ENCODE measurements at places on chromosomes 2 and 18.

- DNase-seq, result no peak
These were observed 277 bp upstream of the INPP1 start for GRCh38 chr2:190343089-190343535.

GRCh38 chr2:105754994-105755393, 10.3 kb downstream of the NCK2 start:
- DNase-seq, result no peak

DNA sequence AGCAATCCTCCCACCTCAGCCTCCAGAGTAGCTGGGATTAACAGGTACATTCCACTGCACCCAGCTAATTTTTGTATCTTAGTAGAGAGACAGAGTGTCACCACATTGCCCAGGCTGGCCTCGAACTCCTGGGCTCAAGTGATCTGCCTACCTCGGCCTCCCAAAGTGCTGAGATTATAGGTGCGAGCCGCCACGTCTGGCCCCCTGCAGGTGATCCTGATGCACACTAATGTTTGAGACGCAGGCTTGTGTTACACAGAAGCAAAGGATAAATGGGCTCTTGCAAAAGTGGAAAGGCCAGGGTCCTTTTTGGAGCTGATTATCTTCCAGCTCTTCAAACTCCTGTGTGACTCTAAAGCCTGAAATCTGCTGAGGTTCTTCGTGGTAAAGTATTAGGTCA, 84.2 kb downstream of the TGFA start:
- DNase-seq, result no peak

DNA sequence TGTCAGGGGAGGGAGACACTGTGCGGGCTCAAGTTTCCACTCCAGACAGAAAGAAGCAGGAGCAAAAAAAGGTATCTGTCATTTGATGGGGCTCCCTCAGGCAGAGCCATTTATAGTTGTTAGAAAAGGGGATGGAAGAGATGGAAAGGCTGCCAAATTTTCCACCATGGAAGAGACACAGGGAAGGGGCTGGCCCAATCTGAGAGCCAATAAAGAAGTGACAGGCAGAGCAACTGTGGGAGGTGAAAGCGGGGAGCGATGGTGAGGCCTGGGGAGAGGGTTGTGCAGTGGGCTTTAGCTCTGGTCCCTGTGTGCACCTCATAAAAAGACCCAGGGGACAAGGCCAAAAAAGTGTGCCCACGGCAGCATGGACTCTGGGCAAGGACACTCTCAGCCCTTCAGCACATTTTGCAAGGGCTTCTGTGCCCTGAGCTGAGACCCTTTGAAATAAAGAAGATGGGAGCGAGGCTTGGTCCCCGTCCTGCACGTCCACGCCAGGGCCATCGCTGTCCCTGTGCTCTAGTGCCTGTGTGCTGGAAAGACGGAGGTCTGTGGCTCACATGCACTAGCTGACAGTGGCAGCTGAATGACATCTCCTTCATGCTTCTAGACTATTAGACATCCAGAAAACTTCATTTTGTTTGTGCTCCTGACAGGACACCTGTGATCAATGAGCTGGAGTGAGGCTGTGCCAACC, 456.7 kb upstream of the HS6ST1 start:
- DNase-seq, result no peak

DNA sequence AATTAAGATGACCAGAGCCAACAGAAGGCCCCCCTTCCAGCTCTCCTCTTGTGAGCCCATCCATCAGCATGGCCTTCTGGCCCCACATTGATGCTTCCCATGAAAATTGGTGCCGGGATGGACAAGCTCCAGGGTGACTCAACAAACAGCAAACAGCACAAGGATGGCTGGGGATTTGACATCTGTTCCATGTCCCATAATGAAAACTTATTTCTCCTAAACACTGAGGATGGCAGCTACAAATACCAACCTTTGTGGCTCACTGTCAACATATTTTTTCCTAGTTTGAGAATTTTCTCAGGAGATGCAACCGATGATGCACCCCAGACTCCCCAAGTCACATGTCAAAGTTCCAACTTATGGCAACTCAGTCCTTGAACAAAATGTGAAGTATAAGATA, 169.6 kb upstream of the SIX2 start:
- DNase-seq, result no peak

- DNase-seq, result peak; percentile 3
These were observed 129.7 kb downstream of the PHLPP1 start for GRCh38 chr18:62844850-62845643.

- peak; percentile 70 for DNase-seq
These were observed at the start of gene DLX2 for GRCh38 chr2:172102391-172103359. TSS of gene DLX2 (minus strand) at chr2:172102900. CDS start at chr2:172102538, 362 bp downstream.

DNA sequence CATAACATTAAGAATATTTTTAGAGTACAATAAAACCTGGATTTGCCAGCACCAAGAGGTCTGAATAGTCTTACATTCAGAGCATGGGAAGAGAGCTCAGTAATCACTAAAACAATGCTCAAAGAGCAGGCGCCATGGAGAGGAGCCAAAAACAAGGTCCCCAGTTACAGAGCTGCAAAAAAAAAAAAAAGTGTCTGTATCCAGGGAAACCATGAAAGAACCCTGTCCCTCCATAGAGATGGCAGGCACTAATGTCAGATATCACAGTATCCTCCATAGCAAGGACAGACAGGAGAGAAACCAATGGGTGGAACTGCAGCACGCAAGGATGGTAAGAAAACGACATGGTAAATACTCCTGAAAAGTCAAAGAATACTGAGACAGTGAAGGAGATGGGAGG, 19.5 kb downstream of the FBXO15 start:
- no peak for DNase-seq

- no peak for DNase-seq
These were observed 125.6 kb downstream of the CTNNA2 start for GRCh38 chr2:79638410-79638809.

DNA sequence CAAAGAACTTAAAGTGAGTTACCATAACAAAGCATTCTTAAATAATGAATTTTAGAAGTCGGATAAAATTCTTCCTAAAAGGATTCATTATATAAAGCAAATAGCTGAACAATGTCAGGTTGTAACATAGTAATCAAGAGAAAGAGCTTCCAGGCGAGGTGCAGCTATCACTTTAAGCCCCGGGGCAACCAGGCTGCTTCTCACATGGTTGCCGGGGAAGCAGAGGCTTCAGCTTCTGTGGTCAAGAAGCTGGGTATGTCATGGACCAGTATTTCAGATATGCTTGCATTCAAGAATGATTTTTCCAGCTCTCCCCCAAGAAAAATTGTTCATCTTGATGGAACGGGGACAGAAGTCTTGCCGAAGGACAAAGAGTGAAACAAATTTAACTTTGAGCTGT, 23.6 kb upstream of the KYNU start:
- DNase-seq, result no peak

DNA sequence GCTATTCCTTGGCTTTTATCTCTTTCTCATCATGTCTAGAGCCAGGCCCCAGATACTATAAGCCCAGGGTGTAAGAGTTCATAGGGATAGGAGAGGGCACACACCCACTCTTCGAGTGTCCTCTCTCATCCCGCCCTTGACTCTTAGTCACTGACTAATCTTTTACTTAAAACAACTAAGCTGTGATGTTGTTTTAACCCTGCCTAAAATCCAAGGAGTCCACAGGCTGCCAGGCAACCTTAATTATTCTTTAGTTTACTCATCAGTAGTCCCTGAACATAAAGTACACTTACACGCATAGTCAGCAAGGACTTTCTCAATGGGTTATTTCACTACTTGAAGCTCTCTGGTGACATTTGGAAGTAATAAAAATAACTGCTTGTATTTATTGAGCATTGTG, 28.4 kb downstream of the GREB1L start:
- no peak for DNase-seq

DNA sequence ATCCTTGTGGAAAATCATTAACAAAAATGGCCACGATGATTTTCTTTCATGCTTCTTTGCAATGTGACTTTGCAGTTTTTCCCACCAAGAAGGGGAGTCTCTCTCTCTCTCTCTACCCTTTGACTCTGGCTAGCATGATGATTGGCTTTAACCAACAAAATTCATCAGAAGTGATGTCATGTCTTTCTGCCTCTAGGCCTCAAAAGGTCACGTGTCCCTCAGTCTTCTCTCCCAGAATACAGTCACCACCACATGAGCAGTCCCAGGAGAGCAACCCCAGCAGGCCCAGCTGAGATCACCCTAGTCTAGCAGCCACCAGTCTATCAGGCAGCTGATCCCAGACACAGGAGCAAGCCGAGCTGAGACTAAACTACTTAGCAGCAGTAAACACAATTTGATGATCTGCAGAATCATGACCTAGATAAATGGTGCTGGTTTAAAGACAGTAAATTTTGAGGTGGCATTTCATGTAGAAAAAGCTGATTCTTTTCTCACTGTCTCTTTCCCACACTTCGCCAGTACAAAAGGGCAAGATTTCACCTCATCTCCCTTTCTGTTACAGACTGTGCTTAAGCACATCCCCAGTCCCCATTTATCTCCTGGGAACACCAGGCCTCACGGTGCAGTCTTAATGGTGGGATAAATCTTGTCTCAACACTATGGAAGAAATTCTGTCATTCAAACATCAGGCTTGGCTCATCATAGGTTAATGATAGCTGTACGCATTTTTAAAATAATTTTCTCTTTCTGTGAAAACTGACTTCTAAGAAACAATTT, 132.7 kb downstream of the SCG2 start:
- DNase-seq, result no peak

DNA sequence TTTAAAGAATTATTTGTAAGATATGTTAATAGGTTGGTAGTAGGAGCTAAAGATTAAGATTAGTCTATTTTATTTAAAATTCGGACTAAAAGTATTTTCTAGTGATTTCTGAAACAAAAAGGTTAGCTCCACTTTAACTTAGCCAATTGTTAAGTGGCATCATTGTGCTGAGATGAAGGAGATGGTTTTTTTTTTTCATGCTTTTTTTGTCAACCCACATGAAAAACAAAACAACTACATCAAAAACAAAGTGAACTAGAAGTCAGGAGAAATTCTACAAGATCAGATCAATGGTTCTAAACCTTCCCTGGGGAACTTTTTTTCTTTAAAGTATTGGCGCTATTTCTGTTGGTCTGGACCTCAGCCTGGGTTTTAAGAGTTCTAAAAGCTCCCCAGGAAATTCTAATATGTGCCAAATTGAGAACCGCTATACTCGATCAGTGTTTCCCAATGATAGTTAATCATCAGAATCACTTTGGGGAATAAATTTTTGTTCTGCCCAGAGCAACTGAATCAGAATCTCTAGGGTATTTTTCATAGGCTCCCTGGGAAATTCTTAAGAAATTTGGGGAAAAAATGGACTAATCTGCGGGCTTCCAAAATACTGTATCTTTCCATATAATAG, 2.3 kb downstream of the ZC3H6 start:
- DNase-seq, result no peak

- DNase-seq, result no peak
These were observed 60.1 kb upstream of the RBBP8 start for GRCh38 chr18:22872900-22873537.

DNA sequence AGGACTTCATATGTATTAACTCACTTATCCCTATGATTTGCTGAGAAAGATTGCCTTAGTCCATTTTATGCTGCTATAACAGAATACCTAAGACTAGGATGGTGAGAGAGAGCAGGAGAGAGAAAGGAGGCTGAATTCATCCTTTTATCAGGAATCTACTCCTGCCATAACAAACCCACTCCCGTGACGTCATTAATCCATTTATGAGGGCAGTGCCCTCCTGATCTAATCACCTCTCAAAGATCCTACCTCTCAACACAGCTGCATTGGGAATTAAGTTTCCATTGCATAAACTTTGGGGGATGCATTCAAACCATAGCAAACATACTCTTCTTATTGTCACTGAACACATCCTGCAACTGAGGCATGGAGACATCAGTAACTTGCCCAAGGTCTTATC, 122.0 kb downstream of the VIT start:
- DNase-seq, result no peak

DNA sequence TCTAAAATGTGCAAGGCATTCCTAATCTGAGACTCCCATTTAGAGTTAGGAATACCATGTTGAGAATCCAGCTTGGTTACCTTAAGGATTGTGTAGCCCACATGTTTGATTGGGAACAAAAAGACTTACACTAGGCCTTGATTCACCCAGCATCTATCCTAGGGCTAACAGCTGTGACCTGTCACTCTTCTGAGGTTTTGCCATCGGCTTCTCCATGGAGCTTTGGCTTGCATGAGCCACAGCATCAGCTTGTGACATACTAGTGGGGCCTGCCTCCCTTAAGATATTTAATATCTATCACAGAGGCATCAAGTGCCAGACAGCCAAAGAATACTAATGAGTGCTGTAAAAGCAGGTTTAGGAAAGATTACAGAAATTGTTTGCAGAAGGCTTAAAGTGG, 241.3 kb upstream of the UBE2E3 start:
- no peak for DNase-seq

DNA sequence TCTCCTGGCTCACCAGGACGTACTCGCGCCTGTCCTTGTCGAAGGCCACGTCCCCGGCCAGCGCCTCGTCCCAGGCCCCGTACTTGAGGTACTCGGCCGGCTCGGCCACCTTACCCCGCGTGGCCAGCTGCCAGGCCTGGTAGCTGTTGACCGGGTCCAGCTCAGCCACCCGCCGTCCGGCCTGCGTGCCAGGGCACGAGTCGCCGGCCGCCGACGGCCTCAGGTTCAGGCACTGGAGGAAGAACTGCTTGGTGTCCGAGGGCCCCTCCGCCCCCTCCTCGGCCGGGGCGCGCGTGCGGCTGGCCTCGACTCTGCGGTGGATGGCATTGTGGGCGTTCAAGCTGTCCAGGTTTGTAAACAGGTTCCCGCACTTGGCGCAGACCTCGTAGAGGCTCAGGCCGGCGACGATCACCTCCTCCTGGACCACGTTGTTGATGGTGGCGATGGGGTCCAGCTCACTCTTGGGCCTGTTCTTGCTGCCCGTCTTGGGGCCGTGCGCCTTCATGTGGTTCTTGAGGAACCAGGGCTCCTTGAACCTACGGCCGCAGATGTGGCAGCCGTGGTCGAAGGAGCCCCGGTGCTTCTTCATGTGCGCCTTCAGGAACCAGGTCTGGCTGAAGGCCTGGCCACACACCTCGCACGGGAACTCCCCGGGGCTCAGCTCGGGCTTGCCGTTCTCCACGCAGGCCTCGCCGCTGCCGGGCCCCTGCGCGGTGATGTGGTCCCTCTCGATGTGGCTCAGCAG, 53.2 kb downstream of the ZNF516 start:
- DNase-seq, result no peak

DNA sequence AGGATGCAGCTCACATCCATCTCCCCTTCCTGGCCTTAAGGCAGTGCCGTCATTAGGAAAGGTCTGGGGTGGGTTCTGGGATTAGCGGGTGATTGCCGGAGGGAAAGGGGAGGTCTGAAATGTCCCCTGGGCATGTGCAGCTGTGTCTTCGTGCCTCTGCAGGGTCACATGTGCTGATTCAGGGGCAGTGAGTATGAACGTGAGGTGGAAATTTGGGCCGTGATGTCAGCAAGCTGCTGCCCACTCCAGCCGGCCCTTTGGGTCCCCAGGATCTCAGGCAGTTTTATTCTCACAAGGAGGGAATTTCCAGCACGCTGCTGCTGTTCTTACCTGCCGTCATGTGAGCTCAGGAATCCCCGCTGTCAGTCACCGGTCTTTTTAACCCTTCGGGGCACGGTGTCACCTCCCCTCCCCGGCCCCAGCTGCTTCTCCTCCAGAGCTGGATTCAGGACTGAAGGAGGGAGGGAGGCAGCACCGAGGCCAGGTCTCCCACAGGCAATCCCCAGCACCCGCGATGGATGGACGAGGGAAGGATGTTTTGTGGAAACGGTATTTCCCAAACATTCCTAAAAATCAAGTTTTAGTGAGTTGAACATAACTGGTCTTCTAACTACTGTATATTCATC, 23.5 kb downstream of the GPR35 start:
- DNase-seq, result no peak

Data from activated CD4-positive, alpha-beta T cell treated with anti-CD3 and anti-CD28 coated beads for 24 hours (primary cell).